ENCODE measurements at places on chromosomes 6 and 20.
A peak's percentile ranks its signal among the peaks of the same experiment; 100 is the strongest.

DNA sequence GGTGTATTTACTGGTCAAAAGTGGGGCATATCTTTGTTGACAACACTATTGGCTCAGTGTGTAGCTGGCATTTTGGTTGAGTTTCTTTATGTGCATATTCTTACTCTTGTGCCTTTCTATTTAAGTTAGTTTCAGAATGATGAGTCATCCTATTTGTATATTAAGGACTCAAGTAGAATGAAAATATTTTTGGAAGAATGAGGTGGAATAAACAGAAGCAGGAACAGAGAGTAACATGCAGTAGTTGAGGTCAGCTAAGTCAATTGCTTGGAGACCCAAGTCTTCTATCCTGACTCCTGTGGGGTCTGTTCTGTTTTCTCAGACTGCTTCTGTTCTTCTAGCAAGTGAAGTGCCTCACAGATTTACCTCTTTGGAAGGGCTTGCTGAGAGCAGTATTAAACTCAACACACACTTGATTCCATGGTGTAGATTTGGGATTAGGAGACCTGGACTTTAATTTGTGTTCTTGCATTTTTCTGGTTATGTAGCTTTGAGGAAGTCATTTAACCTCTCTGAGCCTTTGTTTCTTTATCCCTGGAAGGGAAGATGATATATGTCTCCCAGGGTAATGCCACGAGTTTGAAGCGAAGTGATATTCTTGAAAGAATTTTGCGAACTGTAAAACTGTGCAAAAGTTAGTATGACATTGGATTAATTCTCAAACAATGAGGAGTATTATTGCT lies 324.3 kb downstream of the QKI start:
- DNase-seq: no peak

DNA sequence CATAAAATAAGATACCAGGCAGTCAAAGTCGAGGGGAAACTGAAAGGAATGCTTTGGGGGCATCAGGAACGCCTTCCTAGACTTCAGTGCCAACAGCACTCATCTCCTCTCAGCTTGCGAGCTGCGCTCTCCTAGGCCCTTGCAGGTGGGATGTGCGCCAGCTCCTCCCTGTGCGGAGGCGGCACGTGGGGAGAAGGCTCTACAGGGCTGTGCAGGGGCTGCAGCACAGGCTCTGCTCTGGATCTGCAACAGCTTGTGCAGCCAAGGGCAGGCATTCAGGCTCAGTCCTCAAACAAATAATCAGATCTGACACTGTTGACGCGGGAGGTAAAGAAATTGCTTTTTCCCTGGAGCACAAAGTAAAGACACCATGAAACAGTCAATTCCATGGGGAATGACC lies 144.8 kb downstream of the TTLL2 start:
- DNase-seq: no peak

- DNase-seq: no peak
Measured at GRCh38 chr20:64247307-64247618, 8.3 kb upstream of the PCMTD2 start.

GRCh38 chr6:43904311-43905123 lies 134.5 kb downstream of the VEGFA start:
- no peak for DNase-seq

- no peak for DNase-seq
Measured at GRCh38 chr6:135006386-135006914, 48.2 kb downstream of the HBS1L start.

DNA sequence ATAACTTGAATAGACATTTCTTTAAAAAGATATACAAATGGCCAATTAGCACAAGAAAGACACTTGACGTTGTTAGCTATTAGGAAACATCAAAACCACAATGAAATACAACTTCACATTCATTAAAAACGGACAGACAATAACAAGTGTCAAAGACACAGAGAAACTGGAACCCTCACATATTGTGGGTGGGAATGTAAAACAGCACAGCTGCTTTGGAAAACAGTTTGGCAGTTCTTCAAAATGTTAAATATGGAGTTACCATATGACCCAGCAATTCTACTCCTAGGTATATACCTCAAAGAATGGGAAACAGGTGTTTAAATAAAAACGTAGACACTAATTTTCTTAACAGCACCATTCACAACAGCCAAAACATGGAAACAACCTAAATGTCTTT lies 100.5 kb upstream of the SLC22A23 start:
- DNase-seq: no peak

- no peak for DNase-seq
Measured at GRCh38 chr6:169906004-169906687, 154.7 kb downstream of the ERMARD start.

GRCh38 chr6:12327391-12327790 lies 37.2 kb downstream of the EDN1 start:
- DNase-seq: no peak

GRCh38 chr6:162058281-162058875 lies 669.2 kb downstream of the PRKN start:
- DNase-seq: no peak

DNA sequence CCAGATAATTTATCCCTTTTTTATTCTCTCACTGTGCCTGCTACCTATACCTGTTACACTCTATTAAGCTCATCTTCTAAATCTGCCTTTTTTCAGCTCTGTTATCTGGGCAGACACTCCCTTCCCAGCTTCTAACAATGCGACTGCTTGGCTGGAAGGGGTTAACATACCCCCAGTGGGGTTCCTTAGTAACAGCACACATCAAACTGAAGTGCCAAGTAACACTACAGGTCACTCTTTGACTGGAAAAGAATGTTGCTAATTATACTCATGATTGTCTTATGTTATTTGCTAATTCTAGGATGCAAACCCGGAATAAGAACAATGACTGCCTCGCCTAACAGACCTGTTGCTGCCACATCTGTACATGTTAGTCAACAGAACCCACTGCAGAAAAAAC lies 203.5 kb downstream of the EPM2A start:
- DNase-seq: no peak

GRCh38 chr6:159996626-159997497 lies 28.0 kb downstream of the IGF2R start:
- no peak for DNase-seq

DNA sequence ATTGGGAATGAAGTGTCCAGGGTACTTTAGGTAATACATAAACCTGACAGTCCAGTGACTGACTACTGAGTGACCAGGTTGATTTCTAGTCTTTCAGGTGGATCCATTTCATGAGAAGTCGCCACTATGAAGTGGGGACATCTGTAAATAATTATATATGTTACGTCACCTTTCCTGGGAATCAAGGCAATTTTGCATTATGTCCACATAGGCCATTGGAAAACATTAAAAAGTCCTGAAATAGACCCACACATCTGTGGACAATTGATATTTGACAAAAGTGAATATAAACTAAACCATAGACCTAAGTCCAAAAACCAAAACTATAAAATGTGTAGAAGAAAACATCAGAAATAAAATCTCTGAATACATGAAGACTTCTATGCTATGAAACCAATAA lies 231.5 kb downstream of the C6orf118 start:
- DNase-seq: no peak

DNA sequence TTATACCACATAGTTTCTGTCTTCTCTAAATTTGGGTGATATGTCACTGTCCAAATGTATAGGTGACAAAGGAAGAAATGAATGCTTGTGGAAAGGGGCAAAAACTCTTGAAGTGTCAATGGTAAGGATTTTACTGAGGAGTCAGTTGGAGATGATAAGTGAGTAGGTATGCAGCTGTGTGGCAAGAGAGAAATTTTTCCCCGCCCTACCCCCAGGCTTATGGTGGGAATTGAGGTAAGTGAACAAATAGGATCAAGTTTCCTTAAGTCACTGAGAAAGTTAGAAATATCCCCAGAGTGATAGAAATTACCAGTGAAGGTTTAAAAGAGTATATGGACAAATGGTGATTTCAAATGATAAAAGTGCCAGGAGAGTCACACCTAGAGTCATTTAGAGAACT lies 11.8 kb downstream of the DSE start:
- DNase-seq: no peak

- no peak for DNase-seq
Measured at GRCh38 chr6:130858054-130858453, 30.8 kb downstream of the SMLR1 start.

GRCh38 chr6:83073615-83074014 lies 6.1 kb downstream of the DOP1A start:
- no peak for DNase-seq

DNA sequence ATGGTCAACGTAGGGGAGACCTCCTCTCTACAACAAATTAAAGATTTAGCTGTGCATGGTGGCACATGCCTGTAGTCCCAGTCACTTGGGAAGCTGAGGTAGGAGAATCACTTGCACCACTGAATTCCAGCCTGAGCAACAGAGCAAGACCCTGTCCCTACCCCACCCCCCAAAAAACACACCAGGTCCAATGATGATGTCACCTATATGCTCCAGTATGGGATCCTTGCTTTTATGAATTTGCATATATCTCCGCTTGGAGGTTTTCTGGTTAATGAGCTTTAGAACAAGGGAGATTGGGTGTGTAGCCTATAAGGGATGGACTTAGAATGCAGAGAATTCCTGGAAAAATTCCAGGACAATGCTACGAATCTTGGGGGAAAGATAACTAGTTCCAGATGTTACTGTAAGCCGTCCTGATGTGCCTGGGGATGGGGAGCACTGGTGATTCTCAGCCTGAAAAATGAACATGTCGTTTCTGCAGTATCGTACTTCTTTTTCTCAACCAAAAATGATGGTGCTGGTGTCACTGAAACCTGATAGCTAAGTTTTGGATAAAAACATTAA lies 61.1 kb downstream of the ZBTB2 start:
- DNase-seq: no peak

- no peak for DNase-seq
Measured at GRCh38 chr20:47642118-47642517, 140.4 kb downstream of the NCOA3 start.

- no peak for DNase-seq
Measured at GRCh38 chr6:32920715-32921114, 20.1 kb downstream of the HLA-DMB start.

- no peak for DNase-seq
Measured at GRCh38 chr6:49499126-49499525, 597 bp upstream of the GLYATL3 start.

GRCh38 chr20:62751551-62752150 lies 43.0 kb downstream of the NTSR1 start:
- DNase-seq: no peak

- DNase-seq: no peak
Measured at GRCh38 chr20:20637998-20638725, 74.3 kb downstream of the RALGAPA2 start.

DNA sequence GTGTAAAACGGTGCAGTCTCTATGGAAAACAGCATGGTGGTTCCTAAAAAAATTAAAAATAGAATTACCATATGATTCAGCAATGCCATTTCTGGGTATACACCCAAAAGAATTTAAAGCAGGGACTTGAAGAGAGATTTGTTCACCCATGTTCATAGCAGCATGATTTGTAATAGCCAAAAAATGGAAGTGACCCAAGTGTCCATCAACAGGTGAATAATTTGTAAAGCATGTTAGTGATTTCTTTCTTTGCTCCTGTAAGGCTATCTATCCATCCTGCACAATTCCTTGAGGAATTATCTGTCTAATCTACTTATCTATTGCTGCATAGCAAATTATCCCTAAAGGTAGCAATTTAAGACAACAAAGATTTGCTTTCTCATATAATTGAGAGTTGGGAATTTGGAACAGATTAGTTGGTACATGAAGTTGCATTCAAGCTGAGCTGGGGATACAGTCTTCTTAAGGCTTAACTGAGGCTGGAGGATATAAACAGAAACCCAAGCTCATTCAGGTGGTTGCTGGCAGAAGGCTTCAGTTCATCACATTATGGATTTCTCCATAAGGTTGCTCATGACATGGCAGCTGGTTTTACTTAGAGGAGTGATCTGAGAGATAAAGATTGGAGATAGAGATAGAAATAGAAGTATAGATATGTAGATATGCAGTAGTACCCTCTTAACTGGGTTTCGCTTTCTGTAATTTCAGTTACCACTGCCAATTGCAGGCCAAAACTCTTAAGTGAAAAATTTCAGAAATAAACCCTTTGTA lies 62.0 kb downstream of the IL22RA2 start:
- no peak for DNase-seq

GRCh38 chr20:11084508-11084907 lies 410.7 kb upstream of the JAG1 start:
- no peak for DNase-seq

DNA sequence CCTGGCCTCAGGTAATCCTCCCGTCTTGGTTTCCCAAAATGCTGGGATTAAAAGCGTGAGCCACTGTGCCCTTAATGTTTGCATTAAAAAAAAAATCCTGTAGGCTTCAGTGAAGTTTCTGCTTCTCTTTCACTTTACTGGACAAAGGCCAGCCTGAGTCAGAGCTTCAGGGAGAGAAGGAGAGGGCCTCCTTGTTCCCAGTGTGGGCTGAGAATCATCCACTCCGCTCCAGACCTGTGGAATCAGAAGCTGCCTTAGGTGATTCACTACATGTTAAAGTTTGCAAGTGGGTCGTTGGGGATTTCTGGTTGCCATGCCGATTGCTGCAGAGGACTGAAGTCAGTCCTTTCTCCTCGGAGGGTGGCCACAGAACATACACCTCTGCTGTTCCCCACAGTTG lies 113.3 kb upstream of the EEF1E1 start:
- no peak for DNase-seq

- no peak for DNase-seq
Measured at GRCh38 chr6:97677626-97678025, 394.6 kb upstream of the MMS22L start.

- no peak for DNase-seq
Measured at GRCh38 chr20:38460040-38460623, 12.5 kb upstream of the RALGAPB start.

- DNase-seq: no peak
Measured at GRCh38 chr6:166221040-166221439, 53.4 kb upstream of the TBXT start.

GRCh38 chr6:37820718-37821079 lies 1.2 kb downstream of the ZFAND3 start:
- no peak for DNase-seq

- no peak for DNase-seq
Measured at GRCh38 chr6:158560836-158561320, 987 bp downstream of the TMEM181 start.

GRCh38 chr20:39563349-39563748 lies 601.2 kb downstream of the DHX35 start:
- peak; percentile 20 for DNase-seq

DNA sequence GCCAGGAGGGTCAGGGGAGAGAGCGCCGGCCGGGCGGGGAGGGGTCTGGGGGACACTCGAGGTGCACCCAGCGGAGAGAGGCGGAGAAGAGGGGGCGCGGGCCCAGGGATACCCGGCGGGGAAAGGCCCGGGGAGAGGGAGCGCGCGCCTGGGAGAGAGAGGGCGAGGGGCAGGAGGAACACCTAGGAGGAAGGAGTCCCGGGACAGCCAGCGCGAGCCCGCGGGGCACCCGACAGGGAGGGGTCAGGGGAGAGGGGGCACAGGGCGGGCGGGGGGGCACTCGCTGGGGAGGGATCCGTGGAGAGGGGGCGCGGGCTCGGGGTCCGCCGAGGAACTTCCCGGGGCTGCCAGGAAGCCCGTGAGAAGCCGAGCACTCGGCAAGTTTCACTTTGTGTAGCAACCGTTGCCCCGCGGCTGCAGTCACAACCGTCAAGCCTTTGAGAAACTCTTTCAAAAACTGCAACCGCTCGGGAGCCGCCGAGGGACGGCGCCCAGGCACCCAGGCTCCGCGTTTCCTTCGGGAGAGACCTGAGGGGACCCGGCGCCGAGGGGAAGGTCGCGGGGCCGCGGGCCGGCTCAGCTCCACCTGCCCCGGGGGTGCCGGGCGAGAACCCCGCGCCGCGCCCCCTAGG lies 471 bp downstream of the EZR start:
- DNase-seq: peak; percentile 75

Data from stimulated activated naive B cell treated with anti-CD40 and anti-IgM and Interleukin-4, amounts not matched to agents 10 μg/mL and 1 μg/mL and 100 μg/mL, for 72 hours (primary cell).